ENCODE measurements at places on chromosomes 1 and 21.

DNA sequence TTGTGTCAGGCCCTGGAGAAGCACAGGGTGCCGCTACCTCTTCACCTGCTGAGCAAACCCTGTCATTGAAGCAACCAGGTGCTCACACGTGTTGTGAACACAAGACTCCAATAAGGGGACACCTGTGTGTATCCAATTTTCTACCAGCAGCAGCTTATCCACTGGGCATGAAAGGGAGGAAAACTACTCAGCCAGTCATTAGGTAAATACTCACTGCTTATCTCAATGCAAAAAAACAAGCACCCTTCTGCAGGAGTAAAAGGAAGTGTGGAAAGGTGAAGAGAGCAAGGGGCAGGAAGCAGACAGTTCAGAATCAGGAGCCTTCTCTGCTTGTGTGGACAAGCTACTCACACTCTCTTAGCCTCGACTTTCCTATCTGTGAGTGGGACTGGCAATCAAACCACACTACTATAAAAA is 148.9 kb downstream of the ETS2 start:
- DNase-seq = no peak

- DNase-seq = no peak
These were observed 8.2 kb downstream of the TRMT13 start for GRCh38 chr1:100141192-100141591.

- DNase-seq = no peak
These were observed 16.3 kb downstream of the IER5 start for GRCh38 chr1:181104790-181105133.

- no peak for DNase-seq
These were observed 82.7 kb downstream of the CAMTA1 start for GRCh38 chr1:6867729-6868659.

DNA sequence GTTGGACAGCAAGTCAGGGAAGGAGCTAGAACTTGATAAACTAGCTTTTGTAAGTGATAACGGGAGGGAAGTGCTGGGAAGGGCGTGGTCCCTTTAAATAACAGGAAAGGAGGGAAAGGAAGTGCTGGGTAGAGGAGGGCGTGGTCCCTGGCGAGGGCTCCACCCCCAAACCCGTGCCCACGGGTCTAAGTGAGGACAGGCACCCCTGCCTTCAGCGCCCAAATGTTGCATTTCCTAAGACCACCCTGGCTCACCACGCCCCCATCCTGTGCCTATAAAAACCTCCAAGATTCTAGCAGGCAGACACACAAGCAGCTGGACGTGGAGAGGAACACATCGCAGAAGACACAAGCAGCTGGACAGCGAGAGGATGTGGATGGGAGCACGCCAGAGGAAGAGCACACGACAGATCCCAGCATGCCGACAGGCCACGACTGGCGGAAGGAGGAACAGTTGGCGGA is 58.5 kb downstream of the PALMD start:
- no peak for DNase-seq

DNA sequence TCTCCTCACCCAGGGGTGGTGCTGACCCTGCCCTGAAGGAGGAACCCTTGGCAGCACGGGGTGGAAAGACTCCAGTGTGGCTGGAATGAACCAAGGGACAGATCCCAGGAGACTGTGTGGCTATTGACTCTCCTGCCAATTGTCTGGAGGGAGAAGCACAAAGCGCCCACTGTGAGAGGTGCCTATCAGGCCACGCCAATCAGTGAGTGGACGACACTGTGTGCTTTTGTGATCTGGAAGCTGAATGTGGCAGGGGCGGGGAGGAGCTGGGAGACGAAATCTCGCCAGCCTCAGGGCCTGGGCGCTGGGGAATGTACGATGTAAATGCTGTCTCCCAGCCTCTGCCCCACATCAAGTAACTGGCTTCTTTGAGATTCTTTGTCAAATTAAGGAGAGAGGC is 167.1 kb downstream of the ZBTB18 start:
- peak; percentile 49 for DNase-seq

GRCh38 chr21:42850866-42851391 is 28.4 kb downstream of the WDR4 start:
- no peak for DNase-seq

DNA sequence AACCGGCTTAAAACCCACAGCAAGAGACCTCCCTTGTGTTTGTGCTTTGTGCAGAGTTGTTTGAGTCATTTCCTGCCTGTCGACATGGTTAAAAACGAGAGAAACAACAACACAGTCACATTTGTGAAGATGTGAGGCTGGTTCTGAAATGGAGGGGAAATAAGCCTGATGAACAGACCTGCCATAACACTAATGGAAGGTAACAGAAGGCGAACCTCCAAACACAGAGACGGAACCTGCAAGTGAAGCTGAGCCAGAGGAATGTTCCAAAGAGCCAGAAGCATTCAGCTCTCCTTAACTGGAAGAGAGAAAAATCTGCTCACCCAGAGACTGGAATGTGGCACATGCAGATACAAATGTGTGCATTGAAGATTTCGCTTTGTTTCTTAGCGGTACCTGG is 53.2 kb upstream of the RAVER2 start:
- DNase-seq = no peak

- DNase-seq = no peak
These were observed 139.4 kb upstream of the CAMK1G start for GRCh38 chr1:209443975-209444651.

- no peak for DNase-seq
These were observed 178.8 kb upstream of the ARHGEF16 start for GRCh38 chr1:3275471-3276340.

GRCh38 chr1:242890192-242890741 is 364.8 kb downstream of the CEP170 start:
- no peak for DNase-seq

DNA sequence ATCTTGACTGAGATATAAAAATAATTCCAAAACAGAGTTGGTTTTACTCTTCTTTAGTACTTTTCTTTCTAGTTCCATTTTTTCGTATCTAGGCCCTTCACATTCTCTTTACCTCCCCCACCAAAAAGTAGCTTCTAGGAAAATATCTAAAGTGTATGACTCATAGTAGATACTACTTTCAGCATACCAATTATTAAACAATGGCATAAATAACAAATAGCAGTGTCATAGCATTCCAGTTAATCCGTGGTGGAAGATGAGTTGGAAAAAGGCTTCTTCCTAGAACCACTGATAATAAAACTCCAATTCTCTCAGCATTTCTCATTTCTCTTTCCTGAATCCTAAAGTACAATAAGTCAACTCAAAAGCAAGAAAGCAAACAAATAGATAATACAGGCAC is 859.0 kb upstream of the B3GALT2 start:
- DNase-seq = no peak

DNA sequence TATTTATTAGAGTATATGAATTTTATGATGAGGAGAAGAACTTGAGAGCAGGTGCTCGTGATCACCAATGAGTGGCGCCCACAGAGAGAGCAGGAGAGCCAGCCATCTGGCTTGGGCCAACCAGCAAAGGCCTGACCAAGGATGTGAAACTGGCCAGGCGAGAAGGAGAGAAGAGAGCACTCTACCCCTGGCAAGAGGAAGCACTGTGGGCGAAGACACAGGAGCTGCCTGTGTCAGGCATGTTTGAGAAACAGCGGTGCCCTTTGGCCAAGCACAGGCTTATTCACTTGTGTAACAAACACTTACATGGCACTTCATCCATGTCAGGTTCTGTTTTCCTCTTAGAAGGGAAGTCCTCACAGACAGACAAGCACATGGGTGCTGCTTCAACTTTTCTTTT is 4.2 kb upstream of the SIPA1L2 start:
- no peak for DNase-seq
